ENCODE measurements at places on chromosomes 3 and 15.

DNA sequence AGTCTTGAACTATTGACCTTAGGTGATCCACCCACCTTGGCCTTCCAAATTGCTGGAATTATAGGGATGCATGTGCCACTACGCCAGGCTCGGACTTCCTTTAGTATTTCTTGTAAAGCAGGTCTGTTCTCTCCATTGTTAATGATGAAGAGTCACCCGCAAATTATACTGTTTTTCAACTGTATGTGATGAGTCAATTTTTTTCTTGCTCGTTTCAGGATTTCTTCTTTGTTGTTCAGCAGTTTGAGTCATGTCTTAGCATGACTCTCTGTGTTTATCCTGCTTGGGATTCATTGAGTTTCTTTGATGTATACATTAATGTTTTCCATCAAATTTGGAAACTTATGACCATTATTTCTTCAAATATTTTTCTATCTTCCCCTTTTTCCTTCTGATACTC lies 28.9 kb downstream of the GRAMD1C start:
- DNase-seq = peak; percentile 16

DNA sequence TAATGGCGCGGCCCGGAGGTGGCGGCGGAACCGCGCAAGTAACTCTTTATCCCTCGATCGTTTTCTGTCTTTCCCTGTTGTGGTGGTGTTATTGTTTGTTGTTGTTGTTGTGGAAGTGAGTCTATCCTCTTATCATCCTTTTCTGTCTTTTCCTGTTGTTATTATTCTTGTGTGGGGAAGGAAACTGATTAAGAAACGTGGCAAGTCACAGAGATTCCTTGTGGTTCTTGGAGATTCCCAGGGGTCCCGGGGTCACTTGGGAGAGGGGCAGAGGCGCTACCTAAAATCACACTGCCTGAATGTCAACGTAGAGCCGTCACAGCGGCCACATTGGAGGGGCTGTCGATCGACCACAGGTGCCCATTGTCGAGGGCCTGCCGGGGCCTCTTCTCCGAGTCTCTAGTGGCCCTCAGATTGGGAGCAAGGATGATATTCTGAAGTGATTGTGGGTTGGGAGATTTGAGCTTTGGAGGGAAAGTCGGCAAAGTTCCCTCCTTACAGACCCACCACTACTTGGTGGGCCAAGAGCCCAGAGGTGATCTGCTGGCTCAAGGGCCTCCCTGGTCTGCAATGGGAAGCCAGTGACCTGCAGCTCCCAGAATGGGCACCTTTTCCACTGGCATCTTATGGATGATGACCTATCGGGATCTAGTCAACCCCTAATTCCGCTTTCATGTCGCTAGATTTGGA lies 790 bp downstream of the PARP14 start:
- no peak for DNase-seq

DNA sequence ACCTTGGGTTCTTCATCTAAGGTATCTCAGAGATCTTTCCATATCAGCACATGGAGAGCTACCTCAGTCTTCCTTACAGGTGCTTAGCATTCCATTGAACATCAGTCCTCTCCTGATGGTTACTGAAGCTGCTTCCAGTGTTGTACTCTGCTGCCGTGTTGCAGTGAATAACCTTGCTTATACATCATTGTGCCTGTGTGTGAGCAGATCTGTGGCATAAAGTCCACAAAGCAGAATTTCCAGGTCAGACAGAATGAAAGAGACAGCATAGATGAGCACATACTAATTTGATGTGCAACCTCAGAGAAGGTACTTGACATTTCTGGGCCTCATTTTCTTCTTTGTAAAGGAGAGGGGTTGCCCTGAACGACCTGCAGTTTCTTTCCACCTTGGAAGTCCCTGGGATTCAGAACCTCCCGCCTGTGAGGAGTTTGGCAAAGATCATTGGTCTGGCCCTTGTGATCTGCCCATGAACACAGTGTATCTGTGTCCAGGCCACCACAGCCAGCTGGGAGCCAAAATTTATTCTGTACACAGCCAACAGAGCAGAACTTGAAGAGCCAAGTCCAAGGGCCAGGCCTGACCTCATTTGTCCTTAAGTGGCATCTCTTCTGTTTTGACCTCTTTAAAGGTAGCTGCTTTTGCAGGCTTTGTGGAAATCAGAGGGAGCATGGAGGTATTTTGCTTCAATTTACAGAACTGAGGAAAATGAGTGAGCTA lies 57.2 kb upstream of the SLC7A14 start:
- no peak for DNase-seq

DNA sequence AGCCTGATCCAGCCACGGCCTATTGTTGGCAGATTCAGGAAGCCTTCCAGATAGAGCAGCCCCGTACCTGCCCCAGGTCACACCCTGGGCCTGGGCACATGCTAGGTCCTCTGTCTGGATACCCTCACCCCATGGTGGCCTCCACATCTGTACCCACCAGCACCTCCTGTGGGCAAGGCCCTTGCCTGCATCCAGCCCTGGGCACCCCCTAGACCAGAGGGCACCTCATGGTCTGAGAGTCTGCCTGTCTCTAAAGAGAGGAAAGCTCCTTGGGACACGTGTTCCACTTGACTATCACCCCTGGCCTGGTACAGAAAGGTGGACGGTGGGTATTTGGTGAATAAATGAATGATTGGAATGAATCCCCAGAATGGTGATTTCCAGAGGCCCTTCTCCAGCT lies 8.9 kb upstream of the COMMD4 start:
- no peak for DNase-seq

DNA sequence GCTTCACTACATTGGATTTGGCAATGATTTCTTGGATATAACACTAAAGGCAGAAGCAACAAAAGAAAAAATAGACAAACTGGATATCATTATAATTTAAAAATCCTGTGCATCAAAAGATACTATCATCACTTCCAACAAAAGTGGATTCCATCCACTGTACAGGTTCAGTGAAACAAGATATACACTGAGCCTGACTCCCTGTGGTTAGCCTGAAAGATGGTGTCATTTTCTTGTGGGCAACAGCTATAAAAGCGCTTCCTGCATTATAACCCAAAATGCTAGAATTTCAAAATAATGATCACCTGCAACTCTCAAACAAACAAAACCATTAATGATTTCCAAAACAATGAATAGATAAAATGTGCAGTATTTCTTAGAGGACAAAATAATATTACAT lies 39.6 kb upstream of the TBC1D23 start:
- no peak for DNase-seq

- DNase-seq = peak; percentile 4
Measured at GRCh38 chr15:90774731-90775514, 57.8 kb downstream of the BLM start.

DNA sequence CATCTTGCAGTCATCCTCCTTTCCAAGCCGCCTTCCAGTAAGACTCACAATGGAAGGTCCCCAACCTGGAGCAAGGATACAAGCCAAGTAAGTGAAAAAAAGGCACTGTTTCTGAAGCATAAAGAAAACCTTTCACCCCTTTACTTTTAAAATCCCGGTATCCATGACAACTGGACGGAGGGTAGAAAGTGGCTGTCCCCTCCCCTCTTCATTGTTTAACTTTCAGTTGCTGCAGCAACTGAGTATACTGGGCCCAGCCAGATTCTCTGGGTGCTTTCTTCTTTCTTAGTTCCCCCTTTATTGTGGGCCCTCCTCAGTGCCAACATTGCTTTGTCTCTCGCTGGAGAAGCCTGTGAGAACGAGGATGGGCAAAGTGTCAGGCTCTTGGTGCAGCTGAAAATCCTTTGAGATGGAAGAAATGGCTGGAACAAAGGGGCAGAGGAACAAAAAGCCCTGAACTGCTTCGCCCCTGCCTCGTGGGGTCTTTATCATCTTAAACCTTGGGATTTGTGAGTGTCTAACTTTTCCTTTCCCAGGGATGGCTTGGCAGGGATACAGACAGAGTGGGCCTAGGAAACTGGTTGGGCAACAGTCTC lies 224.0 kb upstream of the RGMA start:
- DNase-seq = no peak

GRCh38 chr3:69179740-69180372 lies 57.5 kb upstream of the LMOD3 start:
- no peak for DNase-seq

DNA sequence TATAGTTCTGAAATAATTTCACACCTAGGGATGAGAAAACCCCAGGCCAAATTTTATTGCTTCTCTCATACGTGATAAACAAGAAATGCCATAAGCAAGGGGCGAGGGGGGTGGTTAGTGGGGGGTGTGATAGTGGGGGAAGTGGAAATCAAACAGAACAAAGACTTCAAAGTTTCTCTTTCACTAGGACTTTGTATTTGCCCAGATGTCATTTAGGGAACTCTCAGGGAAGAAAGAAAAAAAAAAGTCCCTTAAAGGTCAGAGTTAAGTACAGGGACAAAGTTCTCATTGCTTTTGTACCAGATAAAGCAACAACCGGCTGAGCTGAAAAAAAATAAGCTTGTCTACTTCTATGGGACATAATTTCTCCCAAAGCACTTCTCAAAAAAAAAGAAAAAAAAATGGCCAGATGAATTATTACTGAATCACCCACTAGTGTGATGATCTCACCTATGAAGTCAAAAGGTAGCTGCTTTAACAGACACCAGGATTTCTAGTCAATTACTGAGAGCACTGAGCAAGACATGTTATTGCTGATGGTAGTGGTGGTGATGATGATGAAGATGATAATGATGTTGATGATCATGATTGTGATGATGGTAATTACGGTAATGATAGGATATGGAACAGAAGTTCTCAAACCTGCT lies 56.2 kb downstream of the FHIT start:
- no peak for DNase-seq

DNA sequence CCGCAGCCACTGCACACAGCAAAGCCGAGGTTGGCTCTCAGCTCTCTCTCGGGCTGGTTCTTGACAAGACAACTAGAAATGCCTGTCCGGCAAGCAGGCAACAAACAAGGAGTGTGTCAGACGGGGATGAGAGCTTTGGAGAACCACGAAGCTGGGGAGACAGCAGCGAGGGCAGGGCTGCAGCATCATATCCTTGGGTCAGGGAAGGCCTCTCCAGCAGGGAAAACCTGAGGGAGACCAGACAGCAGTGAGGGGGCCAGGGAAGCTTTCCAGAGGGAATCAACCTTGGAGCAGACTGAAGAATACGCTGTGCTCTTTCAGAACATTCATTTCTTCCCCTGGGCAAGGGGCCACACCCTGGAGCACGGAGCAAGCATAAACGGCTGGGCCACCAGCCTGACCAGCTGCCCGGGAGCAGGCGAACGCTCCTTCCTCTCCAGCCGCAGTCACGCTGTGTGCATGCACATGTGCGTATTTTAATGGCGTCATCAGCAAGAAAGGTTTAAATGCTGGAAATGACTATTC lies 58.7 kb downstream of the CHSY1 start:
- DNase-seq = no peak

DNA sequence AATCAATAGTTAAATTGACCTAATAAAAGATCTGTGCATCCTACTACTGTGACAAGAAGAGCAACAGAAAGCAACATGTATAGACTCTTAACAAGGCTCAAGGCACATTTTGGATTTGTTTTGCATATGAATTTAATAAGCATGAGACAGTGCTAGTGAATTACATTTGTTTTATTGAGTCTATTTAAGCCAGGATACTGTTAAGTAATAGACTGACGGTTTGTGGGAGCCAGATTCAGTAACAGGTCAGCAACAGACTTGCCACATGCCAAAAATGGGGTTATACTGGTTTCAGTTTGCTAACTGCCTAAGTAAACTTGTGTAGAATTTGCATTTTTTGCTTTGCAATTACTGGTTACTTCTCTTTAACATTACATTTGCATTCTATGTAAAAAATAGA lies 54.0 kb downstream of the MBNL1 start:
- no peak for DNase-seq

GRCh38 chr3:184016811-184017671 lies 643 bp downstream of the ABCC5 start:
- DNase-seq = peak; percentile 19

GRCh38 chr3:113285741-113286140 lies 74.4 kb downstream of the BOC start:
- DNase-seq = no peak

DNA sequence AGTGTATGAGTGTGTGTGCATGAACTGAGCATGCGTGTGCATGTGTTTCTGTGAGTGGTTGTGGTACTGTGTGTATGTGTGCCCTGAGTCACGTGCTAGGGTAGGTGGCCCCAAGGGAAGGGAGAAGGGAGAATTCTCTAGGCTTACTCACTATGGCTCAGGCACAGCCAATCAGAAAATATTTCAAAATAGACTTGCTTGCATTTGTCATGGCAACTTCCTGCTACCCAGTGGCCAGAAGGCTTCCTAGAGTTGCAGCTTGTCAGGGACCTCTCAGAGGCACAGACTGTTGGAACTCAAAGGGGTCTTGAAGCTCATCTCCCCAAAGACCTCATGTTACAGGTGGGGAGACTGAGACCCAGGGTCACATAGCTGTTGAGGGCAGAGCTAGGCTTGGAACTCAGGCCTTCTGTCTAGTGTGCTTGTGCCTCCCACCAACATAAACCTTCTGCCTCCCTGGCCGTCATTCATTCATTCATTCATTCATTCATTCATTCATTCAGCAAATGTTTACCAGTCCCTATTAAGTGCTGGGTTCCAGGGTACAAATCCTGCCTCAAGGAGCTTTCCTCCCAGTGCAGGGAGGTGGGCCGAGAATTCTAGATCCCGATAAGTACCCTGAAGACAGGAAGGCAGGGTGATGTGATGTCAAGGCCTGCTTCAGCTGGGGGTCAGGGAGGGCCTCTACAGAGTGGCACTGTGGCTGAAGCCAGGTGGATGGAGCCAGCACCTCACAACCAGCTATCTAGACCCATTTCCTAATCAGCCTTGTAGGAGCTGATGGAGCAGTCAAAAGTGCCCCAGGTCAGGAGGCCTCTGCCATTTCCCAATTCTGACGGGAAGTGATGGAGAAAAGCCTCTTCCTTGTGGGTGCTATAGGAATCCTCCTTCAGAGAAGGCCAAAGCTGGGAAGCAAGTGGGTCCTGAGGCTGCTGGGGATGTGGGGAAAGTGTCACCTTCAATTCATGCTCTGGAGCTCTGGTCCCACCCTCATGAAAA lies 10.9 kb upstream of the RFT1 start:
- no peak for DNase-seq

DNA sequence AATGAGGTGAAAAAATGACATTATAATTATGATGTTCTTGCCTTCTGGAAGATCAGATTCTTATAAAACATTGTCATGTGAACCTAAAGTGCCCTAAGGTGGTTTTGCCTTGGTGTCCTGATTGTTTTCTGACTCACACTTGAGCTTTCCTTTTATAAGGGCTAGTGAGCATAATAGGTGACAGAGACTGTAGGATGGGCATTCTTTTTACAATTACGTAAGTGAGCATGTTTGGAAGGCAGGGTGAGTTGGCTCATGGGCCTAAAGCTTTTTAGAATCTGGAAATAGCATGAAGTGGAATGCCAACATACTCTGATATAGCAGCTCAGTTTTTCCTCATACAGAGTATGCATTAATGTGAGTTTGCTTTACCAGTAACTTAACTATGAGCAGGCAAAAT lies 41.2 kb downstream of the CRYBG3 start:
- no peak for DNase-seq

DNA sequence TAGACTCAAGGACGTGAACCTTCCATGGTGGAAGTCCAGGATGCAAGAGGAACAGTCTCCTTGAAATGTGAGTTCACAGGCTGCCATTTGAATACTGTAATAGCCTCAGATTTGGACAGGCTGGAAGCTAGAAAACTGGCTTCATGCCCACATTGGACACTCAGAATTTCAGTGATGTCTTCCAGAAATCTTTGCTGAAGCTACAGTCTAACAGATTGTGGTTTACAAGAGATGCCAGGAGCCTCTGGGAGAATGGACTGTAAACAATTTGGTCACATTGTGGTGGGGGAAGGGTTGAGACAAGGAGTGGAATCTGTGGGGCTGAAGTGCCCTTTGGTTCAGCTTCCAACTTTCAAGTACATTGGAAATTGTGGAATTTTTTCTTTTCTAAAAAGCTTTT lies 252.0 kb upstream of the PROK2 start:
- no peak for DNase-seq

All from amniotic stem cell (primary cell).